Activated CD4-positive, CD25-positive, alpha-beta regulatory T cell treated with anti-CD3 and anti-CD28 coated beads, Interleukin-2, amount 50 U/mL, for 24 hours (primary cell): ENCODE measurements at places on chromosomes 3 and 15.

DNA sequence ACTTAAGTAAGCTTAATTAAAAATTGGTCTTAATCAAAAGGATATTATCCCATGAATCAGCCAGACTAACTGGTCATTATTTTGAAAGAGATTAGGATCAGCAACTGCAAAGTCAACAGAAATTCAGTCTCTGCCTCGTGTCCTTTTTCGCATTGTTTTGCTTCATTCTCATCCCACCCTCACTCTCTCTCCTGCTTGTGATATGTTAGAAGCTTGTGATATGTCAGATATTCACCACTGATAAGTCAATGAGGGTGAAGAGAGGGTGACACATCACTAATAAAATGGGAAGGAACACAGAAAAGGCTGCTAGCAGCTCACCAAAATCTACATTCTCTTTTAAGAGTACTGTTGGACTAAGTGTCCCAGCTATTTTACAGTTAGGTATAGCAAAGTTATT lies 146.1 kb downstream of the SUCNR1 start:
- no peak for ATAC-seq

DNA sequence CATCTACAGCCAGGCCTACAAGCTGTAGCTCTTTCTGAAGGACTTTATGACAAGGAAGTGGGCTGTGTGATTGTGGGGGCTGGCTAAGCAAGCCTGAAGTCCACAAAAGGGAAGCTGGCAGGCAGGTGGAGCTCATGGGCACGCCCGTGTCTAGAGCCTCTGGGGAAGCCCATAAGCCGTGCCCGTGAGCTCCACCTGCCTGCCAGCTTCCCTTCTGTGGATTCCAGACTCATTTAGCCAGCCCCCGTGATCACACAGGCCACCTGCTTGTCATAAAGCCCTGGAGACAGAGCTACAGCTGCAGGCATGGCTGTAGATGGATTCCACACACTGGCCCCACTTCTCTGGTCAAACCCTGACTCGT lies 15.2 kb downstream of the EFCC1 start:
- ATAC-seq: peak; percentile 71

- ATAC-seq: no peak
Measured at GRCh38 chr3:156209631-156210335, 89.4 kb downstream of the KCNAB1 start.

GRCh38 chr3:41989518-41989917 lies 27.6 kb upstream of the ULK4 start:
- ATAC-seq: no peak

DNA sequence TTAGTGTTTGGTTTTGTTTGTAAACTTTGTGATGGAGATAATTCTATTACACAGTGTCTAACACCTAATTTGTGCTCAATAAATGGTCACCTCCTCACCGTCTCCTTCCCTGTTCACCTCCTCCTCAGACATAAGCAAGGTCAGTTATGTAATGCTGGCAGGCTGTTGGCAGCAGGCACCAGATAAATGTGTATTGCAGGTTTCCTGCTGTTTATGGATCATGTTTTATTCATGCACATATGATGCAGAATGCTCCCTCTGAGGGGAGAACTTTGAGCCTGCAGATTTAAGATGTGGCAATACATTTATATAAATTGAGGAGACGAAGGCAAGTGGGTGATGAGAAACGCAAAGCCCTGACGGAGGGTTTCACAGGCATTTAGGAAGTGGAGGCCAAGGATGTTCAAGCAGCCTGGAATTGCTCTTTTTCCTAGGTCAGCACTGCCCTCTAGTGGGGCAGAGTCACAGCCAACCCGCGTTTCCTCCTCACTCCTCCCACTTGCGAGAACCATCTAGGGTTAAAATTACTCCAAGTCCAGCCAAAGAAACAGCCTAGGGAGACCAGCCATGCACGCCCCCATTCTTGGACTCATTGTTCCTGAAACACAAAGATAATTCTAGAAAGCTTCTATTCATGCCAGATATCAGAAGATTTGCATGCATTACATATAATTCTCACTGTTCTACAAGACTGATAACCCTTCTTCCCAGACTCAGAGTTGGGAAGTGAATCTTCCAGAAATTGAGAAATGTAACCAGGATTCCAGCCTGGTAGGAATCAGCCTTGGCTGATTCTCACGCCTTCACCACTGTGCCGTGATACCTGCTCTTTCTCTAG lies 228.7 kb downstream of the SLCO3A1 start:
- no peak for ATAC-seq

DNA sequence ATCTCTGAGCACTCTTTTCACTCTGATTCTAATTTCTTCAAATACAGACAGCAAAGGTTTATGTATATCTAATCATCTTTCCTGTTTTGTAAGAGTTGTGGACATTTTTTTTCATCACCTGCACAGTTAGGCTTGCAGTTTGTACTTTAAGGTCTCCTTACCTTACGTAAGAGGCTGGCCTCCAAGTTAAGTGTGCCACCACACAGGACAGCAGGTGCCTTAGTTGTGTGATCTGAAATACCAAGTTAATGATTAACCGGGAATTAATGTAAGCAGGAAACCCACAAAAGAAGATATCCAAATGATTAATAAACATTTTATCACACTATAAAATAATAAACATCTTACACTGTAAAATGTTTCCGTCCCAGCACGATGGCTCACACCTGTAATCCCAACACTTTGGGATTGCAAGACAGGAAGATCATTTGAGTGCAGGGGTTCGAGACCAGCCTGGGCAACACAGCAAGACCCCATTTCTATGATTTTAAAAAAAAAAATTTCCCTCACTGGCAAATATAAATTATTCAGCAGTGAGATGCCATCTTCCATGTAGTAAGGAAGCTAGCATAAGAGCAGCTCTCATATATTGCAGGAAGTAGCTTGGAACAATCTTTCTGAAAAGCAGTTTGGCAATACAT lies 87.7 kb upstream of the LIMD1 start:
- ATAC-seq: no peak

- peak; percentile 31 for ATAC-seq
Measured at GRCh38 chr15:89781055-89781454, 4.9 kb downstream of the MESP2 start.

DNA sequence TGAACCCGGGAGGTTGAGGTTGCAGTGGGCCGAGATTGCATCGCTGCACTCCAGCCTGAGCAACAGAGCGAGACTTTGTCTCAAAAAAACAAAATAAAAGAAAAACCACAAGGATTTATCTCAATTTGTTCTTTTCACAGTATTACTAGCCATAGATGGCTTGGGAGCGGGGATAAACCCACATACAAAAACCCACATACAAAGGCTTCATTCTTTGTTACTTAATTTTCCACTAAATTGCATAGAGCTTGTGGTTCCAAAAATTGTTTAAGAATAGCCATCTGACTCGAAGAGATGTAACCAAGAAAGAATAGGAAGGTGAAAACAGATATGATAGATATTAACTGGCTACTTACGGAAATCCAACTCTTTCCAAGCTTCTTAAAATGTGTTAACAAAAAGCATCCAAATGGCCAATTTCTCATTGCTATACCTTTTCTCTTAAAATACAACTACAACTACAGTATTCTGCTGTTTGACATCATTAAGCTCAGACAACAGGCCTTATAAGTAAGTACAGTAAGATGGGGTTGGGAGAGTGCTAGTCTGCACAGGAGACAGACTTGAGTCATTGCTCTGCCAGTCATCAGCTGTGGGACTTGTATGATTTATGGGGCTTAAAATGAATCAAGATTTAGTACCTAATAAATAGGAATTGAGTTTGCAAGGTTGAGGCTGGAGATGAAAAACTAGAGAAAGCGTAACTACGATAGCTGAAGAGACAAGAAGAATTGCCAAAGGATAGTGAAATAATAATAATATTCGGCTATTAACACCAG lies 96.6 kb upstream of the PLXND1 start:
- no peak for ATAC-seq

GRCh38 chr3:168070919-168071318 lies 24.8 kb downstream of the GOLIM4 start:
- ATAC-seq: no peak

DNA sequence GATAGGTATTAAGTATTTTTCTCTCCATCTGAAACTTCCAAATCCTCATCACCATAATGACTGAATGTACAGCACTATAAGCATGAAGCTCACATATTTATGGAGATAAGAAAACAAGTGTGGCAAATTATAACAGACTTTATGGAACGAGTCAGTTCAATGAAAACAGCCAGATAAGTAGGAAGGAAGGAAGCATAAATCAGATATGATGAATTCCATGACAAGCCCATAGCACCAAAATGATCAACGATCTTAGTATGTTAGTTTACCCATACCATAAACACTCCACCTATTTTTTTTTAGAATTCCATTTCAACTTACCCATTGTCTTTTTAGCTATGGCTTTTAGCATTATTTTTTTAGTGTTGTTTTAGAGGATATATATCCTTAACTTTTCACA lies 169.5 kb downstream of the TNIK start:
- ATAC-seq: no peak

DNA sequence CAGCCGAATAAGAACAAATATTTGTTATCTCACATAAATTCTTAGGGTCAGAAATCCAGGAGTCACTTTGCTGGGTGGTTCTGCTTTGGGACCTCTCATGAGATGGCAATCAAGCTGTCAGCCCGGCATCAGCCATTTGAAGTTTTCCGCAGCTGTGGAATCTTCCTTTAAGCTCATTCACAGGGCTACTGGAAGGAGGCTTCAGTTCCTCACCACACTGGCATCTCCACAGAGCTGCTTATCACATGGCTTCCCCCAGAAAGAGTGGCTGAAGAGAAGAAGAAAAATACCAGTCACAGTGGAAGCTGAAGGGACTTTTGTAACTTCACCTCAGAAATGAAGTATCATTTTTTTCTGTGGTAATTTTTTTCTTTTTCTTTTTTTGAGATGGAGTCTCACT lies 267.7 kb downstream of the CHL1 start:
- no peak for ATAC-seq
